T-helper 17 cell (primary cell): ENCODE measurements at places on chromosomes 11 and 22. TPM values are rescaled to one million over a fixed set of nuclear protein-coding genes. Genes with fewer than 3 reads are reported as not detected.

- DNase-seq = no peak
Observed at GRCh38 chr11:94175535-94175934, 46.9 kb downstream of the PANX1 start.

GRCh38 chr11:114183044-114183511 lies 113.1 kb upstream of the NNMT start:
- peak; percentile 39 for DNase-seq

PLAAT3 gene
- 2.5 TPM for total RNA-seq

GRCh38 chr11:27218421-27219038 lies 144.5 kb downstream of the CCDC34 start:
- DNase-seq = no peak

GRCh38 chr11:63609971-63610580 lies 4.2 kb downstream of the PLAAT3 start:
- DNase-seq = no peak

IGLL5 gene
- 1.9 TPM for total RNA-seq

- no peak for DNase-seq
Observed at GRCh38 chr11:28649922-28650321, 541.7 kb downstream of the METTL15 start.

GP1BB gene
- 3.5 TPM for total RNA-seq

- DNase-seq = no peak
Observed at GRCh38 chr11:70500076-70500847, 101.9 kb downstream of the CTTN start.

DNA sequence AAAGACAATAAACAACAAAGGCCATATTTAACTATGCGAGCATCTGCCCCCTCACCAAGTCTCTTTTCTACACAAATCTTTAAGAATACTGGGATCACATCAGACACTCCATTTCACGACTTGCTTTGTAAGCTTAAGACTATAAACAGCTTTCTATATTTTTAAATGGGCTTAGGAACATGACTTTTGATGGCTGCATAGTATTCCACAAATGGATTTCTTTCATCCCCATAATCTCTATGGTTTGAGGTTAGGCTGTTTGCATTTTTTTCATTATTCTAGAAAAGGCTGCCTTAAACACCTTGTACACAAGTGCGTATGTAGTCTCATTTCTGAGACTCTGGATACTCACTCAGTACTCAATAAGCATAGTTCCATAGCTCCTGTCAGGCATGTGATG lies 52.8 kb downstream of the DGCR2 start:
- no peak for DNase-seq

DNA sequence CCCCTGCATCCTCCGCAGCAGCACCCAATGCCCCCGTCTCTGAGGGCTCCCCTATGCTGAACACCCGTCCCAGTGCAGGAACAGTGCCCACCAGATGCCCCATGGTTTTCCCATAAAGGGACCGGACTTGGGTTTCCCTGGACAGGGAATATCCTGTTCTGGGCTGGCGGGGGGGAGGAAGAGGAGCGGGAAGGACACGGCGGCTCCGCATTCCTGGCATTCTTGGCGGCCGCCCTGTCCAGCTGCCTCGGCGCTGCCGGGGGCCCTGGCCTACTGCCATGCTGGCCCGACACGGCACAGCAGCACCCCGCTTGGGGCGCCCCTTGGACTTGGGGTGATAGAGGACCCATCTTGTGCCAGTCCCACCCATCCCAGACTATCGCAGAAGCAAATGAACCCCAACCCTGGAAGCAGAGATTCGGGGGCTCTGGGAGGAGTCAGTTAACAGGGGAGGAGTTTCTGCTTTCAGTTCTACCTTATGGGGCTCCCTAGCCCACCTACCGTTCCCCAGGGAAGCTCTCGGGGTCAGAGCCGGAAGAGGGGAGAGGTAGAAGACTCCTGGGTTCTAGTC lies 23.7 kb upstream of the CBX7 start:
- DNase-seq = no peak

DNA sequence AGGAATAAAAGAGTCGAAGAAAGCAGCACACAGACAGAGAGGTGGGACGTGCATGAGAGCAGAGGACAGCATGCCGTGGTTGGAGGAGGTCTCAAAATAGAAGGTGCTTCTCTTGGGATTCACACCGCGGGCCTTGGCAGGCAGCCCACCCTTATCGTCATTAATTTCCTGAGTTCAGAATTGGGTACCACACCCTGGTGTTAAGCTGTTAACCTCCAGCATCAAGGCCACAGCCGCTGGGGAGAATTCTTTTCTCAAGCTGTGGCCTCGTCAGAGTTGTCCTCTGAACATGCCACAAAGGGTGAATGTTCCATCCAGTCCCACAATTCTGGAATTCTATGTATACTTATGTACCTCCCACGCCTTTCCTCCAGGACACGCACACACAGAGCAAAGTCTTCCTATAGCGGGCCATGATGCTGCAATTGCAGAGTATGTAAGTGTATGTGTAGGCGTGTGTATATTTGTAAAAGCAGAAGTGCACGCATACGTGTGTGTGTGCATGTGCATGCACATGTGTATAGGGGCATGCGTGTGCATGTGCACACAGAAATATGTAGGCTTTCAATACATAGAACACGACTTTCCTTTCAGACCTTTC lies 39.0 kb downstream of the ADAMTS8 start:
- DNase-seq = no peak

SYT12 gene
- total RNA-seq = not detected

DNA sequence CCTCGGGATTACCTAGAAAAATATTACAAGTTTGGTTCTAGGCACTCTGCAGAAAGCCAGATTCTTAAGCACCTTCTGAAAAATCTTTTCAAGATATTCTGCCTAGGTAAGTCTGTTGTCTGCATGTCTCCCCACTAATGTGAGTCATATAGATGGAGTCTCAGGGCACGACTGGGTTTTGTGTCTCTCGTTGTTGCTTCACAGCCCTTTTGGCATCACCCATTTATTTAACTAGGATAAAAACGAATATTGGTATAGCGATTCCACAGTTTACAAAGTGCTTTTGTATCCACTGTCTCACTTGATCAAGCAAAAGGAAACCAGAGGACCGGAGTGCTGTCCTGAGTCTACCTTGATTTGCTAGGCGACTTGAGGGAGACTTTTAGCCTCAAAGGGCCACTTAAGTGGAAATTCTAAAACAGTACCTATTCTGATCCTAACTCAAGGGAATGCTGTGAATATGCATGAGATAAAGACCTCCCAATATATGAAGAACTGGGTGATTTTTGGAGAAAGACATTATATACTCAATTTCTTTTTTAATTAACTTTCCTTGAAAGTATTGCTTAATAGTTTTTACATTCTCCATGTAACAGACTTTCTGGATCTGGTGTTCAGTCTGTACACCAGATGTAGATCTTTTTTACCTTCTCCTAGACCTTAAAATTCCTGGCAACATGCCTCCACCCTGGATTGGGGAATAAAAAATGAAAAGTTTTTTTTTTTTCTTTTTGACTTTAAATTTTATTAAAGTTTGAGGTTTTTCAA lies 590 bp downstream of the NNMT start:
- no peak for DNase-seq

GRCh38 chr11:29773656-29774264 lies 243.1 kb downstream of the KCNA4 start:
- DNase-seq = no peak

GRCh38 chr11:57364851-57365660 lies 15.9 kb downstream of the PRG3 start:
- no peak for DNase-seq

DNA sequence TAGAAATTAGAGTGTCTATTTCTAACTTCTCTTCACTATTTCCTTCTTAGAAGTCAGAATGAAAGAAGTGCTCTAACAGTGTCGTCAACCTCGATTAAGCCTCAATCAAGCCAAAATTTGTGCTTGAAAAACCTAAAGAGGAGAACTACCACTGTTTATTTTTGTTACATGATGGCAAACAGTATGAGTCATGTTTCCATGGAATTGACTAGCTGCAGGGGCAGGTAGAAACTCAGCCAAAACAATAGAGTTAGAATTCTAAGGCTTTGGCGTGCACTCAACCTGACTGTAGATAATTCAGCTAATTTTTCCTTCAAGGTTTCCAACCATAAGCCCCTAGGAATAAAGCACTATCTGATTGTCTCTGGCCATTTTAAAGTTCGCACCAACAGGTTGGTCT lies 415.9 kb downstream of the ETS1 start:
- no peak for DNase-seq

GRCh38 chr22:21080435-21081137 lies 34.8 kb downstream of the LRRC74B start:
- DNase-seq = no peak
